Suppressor macrophage (primary cell): ENCODE measurements at places on chromosomes 11 and 22.

- DNase-seq: peak; percentile 99
Observed at GRCh38 chr22:40044102-40044869, 49.5 kb downstream of the FAM83F start.

DNA sequence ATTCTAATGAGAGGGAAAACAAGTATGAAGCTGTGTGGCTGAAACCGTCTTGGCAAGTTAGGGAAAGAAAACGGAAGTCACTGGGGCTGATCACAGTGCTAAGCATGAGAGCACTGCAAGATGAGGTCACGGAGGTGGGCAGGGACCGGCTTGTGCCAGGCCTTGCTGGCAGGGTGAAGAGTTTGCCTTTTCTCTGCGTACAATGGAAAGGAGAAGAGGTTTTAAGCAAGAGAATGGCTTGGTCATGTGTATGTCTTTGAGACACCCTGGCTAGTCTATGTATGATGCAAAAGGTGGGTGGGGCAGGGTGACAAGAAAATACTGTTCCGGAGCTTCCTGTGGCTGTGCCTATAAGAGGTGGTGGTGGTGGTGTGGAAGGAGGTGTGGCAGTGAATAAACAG is 567.9 kb downstream of the NTM start:
- DNase-seq: peak; percentile 53

- no peak for DNase-seq
Observed at GRCh38 chr22:38835888-38836301, 7.9 kb downstream of the NPTXR start.

DNA sequence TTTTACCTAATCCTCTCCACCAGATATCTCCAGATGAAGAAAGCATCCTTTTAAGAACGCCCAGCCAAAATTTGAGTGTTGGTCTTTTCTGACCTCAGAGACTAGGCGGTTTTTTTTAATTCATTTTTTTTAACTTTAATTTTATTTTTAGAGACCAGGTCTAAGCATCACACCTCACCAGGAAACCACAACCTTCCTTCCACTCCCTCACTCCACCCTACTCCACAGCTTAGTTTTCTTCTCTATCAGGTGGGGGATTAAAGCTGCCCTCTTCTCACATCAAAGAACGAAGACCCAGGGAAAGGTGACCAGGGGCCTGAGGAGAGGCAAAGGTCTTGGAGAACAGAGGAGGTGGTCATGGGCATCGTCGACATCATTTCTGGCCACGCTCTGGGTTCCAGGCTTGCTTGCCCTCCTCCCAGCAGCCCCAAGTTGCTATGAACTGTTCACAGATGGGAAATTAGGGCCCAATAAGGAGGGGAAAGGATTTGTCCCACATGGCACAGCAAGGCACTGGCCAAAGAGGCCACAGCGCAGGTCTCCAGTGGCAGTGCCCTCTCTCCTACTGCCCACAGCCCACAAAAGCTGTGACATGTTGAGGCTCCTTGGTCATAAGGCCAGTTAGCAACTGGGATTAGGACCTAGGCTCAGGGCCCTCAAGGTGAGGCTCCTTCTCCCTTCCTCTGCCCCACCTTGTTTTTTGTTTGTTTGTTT is 1.4 kb upstream of the PEX16 start:
- DNase-seq: no peak

DNA sequence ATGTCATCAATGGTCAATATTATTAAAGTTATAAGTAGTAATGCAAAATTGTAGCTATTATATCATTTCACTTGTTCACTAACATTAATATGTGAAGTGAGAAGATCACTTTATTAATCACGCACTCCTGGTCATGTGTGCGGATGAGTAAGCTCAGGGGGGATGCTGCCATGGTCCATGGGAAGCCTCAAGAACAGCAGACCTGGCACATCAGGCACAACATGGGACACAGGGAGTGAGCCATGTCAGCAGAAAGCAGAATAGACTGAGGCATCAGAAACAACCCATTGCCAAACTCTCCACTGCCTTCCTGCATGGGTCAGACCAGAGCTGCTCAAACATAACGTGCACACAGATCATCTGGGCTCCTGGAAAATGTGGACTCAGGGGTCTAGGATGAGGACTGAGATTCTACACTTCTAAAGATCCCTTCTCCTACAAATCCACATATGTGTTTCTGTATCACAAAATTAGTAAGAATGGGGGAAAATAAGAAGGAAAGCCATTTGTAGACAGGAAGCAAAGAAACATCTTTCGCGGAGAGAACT is 63.8 kb upstream of the VPREB1 start:
- DNase-seq: no peak

DNA sequence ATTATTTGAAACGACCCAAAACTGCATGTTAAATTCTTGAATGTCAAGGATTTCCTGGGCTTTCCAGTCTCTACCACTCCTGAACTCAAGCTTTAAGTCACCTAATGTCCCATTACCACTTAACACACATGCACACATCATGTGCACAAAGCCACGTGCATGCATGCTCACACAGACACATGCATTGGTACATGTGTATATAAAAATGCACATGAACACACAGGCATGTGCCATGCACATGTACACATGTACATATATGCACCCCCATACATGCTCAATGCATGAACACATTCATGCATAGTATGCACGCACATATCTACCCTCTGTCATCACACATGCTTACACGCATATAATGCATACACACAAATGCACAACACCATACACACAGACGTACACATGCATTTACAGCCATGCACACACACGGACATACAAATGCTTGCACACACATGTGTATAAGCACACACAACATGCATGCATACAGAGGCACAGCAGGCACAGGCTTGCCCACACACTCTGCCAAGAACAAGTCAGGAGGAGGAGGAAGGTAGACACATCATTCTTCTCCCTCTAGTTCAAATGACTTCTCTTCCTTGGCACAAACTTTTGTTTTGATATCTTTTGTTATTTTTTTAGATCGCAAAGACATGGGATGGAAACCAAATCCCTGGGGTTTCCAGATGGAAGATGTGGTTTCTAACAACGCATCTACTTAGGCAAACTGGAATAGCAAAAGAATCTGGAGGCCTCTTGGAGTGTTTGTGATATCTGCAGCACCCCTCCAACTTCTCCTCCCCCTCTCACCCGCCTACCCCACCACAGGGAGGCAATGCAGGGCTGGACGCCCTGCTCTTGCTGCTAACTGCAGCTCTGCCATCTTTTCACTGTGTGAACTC is 24.6 kb downstream of the RASD2 start:
- DNase-seq: no peak

GRCh38 chr11:118639899-118640298 is 32.5 kb downstream of the PHLDB1 start:
- DNase-seq: no peak

DNA sequence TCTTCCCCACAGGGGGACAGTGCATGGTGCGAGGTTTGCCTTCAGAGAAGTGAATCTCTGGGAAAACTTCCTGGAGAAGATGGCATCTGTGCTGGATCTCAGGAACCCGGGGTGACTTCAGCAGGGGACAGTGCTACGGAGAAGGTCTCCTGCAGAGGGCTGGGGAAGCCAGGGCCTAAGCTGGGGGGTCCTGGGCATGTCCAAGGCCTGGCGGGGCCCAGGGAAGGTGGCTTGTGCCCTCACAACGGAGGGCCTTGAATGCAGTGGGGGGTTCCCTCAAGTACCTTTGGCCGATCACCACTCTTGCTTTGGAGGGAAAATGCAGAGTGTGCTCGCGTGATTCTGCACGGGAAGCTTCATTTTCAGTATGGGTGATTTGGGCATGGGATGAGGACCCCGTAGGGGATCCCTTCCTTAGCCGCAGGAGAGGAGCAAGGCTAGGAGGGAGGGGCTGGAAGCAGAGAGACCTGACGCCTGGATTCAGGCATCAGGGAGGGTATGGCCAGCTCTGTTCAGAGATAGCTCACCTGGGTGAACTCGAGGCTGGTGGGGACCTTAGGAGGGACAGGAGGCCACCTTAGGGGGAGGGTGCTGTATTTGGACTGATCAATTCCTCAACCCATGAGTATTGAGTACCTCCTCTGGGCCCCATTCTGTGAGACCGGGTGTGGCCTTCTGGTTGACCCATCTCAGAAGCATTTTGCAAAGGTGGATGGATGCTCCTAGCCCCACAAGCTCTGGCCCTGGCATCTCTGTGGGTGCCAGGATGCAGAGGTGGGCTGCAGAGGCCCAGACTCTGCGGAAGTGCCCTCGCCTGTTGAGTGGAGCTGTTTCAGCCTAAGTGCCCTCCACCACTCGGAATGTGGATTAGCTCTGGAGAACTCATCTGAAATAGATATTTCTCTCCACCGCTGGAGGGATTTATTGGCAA is 529.4 kb downstream of the TBC1D22A start:
- DNase-seq: no peak
